Neuronal stem cell (in vitro differentiated cells): ENCODE measurements at places on chromosomes 3 and 15.

DNA sequence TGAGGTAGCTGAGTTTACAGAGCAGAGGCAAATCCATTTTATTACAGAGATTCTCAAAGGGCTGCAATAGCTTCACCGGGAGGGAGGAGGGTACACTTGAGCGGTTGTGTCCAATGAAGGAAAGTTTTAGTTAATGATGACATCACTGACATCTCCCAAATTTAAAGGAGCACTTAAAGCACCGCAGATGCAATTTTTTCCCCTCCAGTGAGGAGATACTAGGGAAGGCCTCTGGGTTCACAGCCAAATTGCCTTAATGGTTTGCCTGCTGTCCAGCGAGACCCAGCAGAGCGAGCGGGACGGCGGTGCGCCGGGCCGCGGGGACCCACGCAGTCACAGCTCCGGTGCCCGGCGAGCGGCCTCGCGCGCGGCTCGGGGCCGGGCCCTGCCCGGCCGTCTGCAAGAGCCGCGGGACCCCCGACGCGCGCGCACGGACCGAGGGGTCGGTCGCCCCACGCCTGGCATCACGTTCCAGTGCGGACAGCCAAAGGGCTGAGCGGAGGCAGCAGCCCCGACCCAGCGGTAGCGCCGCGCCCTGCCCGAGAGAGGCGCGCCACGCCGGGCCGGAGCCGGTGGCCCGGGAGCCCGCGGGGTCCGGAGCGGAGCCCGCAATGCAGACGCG, 160.5 kb upstream of the CHRNA7 start:
- DNase-seq = no peak

DNA sequence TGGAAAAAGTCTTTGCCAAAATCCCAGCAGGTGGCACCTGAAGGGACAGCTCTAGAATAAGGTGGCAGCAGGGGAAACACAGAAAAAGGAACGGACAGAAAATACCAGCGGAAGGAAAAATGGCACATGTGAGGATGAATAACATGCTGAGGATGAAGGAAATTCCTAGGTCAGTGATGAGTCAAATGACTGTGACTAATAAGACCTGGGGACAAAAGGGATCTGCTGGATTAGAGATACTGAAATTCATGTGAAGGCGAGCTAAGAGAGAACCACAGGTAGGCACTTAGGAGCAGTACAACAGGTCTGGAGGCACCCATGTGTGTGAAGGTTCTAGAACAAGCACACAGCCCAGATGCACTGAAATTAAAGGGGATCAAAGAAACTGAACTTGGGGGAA, 482.5 kb downstream of the FOXP1 start:
- DNase-seq = no peak

GRCh38 chr3:1506090-1506489, 413.3 kb downstream of the CNTN6 start:
- DNase-seq = no peak

GRCh38 chr15:62845241-62846126, 197.1 kb upstream of the TPM1 start:
- no peak for DNase-seq

DNA sequence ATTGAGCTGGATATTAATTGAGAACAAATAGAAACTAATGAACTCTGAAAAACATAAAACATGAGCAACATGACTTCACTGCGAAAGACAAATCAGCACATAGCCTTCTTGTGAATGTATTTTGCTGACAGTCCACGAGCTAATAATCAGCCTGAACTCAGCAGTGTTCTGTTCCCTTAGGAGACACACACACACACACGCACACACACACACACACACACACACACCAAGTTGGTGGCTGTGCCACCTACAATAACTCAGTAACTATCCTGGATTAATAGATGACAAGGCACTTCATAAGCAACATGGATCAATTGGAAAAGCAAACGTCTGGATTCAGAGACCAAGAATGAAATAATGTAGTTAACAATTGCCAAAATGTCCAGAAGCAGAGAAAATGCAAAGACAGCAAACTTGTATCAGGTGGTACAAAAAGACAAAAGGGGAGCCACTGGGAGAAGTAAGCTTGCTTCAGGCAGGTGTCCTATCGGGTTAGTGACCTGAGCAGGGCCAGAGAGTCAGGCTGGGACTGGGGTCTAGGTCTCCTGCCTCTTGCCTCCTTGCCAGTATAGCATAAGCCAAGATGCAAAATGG, 20.5 kb upstream of the UBE2Q2 start:
- DNase-seq = no peak

GRCh38 chr3:194994551-194994981, 276.4 kb downstream of the XXYLT1 start:
- DNase-seq = no peak

DNA sequence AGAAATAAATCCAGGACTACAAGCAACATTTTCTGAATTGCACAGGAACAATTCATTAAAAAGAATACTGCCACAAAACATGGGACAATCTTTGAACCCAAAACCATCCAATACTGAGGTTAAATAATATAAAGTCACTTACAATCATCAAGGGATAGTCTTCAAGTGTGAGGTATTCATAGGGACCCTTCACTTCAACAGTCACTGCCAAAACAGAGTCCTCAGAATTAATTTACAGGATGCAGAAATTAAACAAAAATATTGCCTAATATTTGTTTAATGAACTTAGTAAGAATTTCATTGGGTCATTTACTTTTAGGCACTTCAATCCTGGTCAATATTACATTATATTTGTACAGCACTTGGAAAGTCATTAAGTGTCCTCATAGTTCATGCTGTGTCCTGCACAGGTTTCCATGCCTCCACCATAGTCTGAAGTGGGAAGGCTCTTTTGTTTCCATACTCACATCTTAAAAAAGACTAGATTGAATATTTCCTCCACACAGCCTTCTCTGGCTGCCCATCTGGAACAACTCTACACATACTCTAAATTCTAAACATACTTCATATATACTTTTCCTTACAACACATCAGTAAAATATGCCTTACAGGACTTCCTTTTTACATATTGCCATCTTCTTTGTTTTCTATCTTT, 31.6 kb upstream of the VPS39 start:
- DNase-seq = no peak

DNA sequence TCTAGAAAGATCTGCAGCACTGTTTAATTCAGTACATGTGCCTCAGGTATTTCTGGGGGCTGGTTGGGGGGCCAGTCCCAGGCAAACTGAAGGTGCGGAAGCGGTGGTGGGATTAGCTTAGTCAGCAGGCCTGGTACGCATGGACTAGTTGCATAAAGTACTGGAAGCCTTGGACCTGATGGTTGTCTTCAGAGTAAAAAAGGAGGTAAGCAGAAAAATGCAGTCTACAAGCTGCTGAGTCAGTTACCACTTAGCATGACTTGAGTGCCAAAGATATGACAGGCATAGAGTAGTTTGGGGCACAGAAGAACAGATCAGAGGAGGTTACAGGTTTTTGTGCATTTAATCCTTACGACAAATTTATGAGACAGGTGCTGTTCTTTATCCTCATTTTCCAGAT, 19.9 kb upstream of the GOLGA8J start:
- no peak for DNase-seq

GRCh38 chr15:86591994-86592735, 512.5 kb downstream of the AGBL1 start:
- DNase-seq = no peak

DNA sequence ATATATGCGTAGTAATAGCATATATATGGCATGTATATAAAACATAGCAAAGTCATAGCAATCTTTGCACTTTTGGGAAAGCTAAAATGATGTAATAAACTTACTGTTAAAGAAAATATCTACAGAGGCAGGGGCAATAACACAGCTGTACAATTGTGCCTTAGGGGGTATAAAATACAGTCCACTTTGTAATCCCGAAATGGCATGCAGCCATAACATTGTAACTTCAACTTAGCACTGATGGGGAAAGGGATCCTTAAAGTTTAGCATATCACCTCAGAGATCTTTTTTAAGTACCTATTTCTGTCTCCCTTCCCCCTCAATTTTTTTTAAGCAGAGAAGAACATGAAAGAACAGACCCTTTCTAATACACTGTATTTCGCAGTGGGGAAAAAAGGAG, 40.8 kb downstream of the PLD1 start:
- no peak for DNase-seq

DNA sequence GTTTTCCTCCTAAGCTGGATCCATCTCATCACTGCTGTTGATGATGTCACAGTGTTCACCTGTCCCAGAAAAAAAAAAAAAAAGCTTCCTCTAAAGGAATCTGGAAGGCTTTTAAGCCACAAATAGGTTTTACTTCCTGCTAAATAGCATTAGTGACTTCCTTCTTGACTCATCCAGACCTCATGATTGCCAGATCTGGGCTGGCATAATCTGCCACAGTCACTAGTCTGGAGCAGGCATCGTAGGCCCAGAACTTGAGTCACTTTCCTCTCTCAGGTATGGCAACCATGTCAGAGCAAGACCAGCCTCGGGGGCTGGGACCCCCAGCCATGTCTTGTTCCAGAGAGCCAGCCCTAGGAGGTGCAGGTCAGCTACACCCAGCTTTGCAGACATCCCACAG, 266.5 kb upstream of the CADM2 start:
- no peak for DNase-seq

GRCh38 chr15:78343276-78344060, 3.3 kb downstream of the CRABP1 start:
- DNase-seq = no peak

DNA sequence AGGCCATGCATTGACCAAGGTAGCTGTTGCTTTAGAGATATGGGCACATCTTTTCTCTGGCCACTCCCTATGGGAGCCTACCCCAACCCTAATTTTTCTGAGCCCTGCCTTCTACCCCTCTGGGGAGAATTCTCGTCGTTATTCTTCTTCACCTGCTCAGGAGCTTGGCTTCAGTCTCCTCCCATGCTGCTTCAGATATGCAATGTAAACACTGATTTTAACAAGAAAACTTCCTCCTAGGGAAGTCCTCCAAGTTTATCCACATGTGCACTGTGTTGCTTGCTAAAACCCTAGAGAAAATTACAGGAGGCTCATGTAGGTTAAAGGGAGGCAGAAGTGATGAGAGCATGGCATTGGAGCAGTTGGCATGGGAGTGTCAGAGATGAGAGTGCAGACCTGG, 445.2 kb upstream of the MDFIC2 start:
- DNase-seq = no peak

DNA sequence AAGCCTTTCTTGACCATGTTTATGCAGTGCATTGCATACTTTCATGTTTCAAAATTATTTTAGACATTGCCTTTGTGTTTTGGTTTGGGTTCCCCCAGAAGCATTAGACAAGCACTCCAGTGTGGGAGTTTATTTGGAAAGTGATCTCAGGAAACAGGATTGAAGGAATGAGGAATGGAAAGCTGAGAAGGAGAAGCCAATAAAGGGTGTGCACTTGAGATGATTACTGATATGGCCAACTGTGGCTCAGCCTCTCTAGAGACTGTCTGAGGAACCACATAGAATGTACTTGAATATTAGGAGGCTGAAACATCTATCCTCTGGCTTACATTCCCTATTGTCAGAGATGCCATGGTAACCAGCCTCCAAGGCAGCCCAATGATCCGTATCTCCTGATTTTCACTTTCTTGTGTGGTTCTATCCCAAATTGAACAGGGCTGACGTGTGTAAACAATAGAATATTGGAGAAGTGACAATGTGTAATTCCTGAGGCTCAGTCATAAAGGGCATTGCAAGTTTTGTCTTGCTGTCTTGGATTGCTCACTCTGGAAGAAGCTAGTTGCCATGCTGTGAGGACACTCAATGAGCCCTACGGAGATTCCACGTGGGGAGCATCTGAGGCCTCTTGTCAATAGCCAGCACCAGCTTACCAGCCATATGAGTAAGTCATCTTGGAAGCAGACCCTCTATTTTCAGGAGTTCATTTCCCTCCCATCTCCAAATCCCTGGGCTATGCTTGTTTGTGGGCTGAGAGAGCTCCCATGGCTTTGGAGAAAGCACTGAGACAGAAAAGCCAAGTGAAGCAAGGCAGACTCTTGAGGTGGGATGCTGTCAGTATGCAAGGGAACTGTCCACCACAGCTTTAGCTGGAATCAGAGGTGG, 84.7 kb downstream of the SCN11A start:
- DNase-seq = no peak

- DNase-seq = no peak
These were observed 5.1 kb downstream of the RBP1 start for GRCh38 chr3:139534455-139534812.

- no peak for DNase-seq
These were observed 2.1 kb downstream of the PBRM1 start for GRCh38 chr3:52683611-52684010.

DNA sequence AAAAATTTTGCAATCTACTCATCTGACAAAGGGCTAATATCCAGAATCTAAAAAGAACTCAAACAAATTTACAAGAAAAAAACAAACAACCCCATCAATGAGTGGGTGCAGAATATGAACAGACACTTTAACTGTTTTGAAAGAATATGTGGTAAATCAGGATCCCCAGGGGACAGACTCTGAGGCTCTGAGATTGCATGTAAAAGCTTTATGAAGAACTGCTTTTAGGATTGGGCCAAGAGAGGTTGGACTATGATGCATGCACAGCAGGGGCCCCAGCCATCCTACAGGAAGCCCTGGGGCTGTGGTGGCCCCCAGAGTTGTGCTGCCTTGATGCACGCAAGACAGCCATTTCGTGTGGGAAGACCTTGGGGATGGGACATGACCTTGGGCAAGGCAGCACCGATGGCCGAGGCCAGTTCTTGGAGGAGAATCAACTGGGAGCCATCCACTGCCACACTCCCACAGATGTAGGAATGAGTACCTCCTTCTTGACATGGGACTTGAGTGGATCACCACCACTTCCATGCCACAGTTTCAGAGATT, 298.1 kb upstream of the THBS1 start:
- no peak for DNase-seq

DNA sequence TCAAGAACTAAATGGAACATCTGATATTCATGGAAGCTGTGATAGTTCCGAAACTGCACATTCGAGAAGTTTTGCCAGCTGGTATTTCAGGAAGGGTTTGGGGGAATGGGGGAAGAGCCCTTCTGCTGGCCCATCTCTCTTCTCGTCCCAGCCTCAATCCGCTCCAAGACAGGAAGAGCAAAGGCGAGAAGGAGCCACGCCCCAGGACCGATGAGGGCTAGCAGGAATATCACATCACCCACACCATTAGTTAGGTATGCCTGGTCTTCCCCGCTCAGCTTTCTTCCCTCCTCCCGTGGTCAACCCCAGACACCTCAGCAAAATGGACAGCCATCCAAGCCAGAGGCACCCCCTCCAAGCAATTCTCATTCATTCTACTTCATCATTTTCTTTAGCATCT, 14.9 kb upstream of the PCSK6 start:
- DNase-seq = no peak

DNA sequence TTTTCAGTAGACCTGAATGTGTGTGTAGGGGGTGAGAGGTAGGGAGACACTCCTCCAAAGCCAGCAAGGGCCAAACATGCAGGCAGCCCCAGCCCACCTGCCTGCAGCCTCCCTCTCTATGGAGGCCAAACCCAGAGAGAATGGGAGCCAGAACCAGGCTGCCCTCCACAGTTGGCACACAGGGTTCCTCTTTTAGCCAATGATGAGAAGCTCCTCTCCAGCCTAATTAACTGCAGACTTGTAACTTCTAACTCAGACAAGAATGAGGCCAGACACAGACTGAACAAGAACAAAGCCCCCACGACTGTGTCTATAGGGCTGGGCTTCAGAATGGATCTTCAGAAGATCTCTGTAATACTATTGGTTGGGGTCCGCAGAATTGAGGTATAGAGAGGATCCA, 12.3 kb upstream of the TLE3 start:
- DNase-seq = no peak
